Thymus (tissue), 14 donors: ENCODE measurements at places on chromosomes 12 and 14.

- DNase-seq: no peak
Observed at GRCh38 chr12:71430756-71431155, 8.8 kb upstream of the LGR5 start.

GRCh38 chr14:34344318-34344717, 117.7 kb downstream of the SPTSSA start:
- DNase-seq: no peak

- DNase-seq: no peak
Observed at GRCh38 chr14:75247286-75247922, 31.2 kb upstream of the FOS start.

DNA sequence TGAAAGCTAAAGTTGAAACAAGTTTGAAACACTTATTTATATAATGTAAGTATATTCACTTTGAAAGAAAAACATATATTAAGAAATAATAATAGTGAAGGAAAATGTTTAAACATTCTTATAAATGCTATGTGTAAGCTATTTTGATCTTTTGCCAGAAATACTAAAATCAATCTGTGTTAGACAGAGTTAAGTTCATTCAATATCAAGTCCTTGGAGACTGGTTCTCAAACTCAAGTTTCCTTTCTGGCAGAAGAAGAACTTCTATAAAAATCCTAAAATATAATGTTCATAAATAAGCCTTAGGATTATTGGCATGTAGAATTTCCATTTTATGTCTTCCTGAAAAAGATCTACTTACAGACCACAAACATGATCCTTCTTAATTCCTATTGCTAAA, 45.3 kb downstream of the TAOK3 start:
- DNase-seq: no peak

DNA sequence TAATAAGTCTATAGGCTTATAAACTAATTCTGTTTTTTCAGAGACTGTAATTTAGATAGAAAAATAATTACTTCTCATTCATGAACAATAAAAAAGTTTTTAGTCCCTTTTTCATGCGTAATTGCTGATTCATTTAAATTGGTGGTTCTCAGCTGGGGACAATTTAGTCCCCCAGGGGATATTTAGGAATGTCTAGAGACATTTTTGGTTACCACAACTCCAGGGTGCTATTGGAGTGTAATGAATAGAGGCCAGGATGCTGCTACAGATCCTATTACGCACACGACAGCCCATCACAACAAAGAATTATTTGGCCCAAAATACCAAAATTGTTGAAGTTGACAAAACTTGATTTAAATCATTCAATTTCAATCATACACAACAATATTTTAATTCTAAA, 22.8 kb upstream of the VCPKMT start:
- no peak for DNase-seq

DNA sequence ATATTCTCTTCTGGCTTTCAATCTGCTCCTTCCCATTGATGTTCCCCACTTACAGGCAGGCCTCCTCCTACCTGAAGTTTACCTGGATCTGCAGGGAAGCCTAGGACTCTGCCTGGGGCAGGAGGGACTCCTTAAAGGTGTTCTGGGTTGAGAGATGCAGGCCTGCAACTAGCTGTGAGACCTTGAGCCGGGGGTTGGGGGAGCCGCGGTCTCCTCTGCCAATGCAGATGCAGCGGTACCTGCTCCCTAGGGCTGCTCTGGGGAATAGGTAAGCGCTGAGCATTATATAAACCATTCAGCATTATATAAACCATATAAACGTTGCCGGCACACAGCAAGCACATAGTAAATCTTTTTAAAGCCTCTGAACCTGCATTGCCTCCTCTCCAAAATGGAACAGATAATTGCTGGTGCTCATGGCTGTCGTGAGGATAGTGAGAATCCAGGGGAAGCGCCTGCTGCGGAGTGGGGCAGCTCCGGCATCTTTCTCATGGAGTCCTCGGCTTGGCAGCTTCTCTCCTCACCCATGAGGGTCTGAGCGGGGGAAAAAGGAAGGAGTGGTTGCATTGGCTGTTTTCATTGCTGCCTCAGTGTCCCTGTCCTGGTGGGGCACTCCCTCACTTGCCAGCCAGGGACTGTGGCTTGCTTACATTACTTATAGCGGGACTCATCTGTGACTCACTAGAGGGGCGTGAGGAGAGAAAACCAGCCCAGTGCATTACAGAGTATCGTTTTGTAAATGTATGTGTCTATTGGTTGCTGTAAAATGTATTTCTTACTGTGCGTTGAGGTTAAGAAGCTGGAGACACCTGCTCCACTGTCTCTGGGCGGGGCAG, 12.5 kb upstream of the KRT80 start:
- no peak for DNase-seq

DNA sequence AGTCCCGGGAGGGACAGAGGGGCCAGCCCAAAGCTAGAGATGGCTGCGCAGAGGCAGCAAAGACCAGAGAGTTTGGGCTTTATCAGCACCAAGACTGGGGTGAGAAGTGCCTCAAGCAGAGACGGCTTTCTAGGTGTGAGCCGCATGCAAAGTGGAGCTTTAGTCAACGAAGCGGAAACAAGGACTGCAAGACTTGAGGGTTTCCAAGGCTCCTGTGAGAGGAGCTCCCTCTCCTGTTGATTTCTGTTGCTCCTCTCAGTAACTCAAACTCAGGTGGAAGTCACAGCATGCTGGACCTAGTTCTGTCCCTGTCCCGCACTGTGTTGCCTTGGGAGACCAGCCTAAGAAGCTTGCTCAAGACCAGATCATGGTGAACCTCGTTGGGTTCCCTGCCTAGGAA, 327.8 kb downstream of the MED13L start:
- no peak for DNase-seq

DNA sequence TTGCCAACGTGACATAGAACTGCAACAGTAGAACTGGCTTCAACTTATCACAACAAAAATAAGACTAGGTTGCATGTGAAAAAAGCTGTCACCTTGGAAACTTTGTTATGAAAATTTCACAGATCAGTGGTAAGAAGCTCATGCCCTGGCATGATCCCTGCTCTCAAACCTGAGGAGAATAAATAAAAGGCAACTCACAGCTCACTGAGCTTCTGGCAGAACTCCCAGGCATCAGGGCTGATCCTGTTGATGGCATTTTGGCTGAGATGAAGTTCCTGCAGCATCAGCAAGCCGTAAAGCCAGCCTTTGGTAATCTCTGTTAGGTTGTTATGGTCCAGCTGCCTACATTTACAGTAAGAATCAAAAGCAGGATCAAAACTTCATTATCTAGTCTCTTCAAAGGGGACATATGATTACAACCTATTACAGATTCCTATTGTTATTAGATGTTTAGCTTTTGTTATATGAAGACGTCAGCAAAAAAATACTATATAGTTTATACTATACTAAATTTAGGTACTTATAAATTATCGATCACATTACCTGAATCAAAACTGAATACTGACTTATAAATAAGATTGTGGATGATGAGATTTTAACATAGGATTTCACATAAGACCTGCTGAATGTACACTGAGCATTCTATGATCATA, 32.0 kb downstream of the LRIG3 start:
- DNase-seq: no peak

GRCh38 chr14:38723959-38724358, 379.1 kb downstream of the SEC23A start:
- no peak for DNase-seq
